Panc1 (cell line): ENCODE measurements at places on chromosomes 5 and 9. TPM values are rescaled to one million over a fixed set of nuclear protein-coding genes. Genes with fewer than 3 reads are reported as not detected.

Gene HDHD3
- 14.5 TPM for total RNA-seq

Gene PCDHA7
- 0.15 TPM for total RNA-seq

Gene GZMA
- total RNA-seq: not detected

Gene ECM2
- total RNA-seq: not detected

Gene CCDC152
- not detected for total RNA-seq

Gene TMEM174
- not detected for total RNA-seq

Gene TMOD1
- total RNA-seq: 1.4 TPM

Gene GMCL2
- total RNA-seq: not detected

Gene IRF1
- total RNA-seq: 48.9 TPM

Gene HK3
- total RNA-seq: not detected

Gene RNF224
- 0.15 TPM for total RNA-seq

Gene TXNDC8
- not detected for total RNA-seq

Gene KCNV2
- total RNA-seq: not detected

Gene LRRC19
- not detected for total RNA-seq

Gene DBH
- not detected for total RNA-seq

Gene CCDC192
- total RNA-seq: not detected

Gene IFNA13
- total RNA-seq: not detected

Gene ZDHHC11B
- total RNA-seq: 1.4 TPM

Gene KIF3A
- total RNA-seq: 17.1 TPM

Gene DIPK1B
- 10.6 TPM for total RNA-seq

Gene PFN3
- not detected for total RNA-seq

Gene ADAMTS12
- 0.15 TPM for total RNA-seq

Gene POU5F2
- 0.39 TPM for total RNA-seq

Gene TRAF2
- total RNA-seq: 48.7 TPM
